ENCODE measurements at places on chromosomes 11 and 22.

GRCh38 chr11:32118025-32118974 lies 27.4 kb downstream of the RCN1 start:
- DNase-seq = no peak

GRCh38 chr11:100467821-100468508 lies 219.1 kb upstream of the ARHGAP42 start:
- no peak for DNase-seq

DNA sequence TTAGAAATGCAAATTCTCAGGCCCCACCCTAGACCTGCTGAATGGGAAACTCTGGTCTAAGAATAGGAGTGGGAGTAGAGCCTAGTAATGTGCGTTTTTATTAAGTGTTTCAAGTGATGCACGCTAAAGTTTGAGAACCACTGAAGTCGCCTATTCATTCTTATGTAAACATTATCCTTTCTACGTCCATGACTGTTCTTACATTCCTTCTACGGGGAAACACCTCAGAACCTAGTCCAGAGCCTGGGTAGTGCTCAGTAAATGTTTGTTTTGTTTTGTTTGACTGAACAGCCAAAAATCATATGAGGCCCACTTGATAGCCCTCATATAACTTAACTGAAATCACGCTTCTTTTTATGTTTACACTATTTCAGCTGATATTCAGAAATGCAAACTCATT lies 29.8 kb downstream of the VSIG10L2 start:
- no peak for DNase-seq

GRCh38 chr11:127345819-127346459 lies 345.4 kb upstream of the KIRREL3 start:
- DNase-seq = no peak

DNA sequence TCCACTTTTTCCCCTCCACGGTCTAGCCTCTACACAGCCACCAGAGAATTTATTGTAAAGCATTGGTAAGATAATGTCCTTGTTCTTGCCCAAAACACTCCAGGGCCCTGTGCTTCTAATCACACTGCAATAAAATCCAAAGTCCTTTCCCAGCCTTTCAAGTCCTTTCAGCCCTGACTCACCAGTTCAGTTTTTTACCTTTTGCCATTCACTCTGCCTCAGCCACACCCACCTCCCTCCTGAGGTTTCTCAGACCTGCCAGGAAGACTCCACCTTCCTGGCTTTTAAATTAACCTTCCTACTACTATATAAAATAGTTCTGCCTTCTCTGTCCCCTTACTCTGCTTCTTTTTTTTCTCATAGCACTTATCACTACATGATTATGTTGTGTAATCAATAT lies 91.0 kb upstream of the ARHGAP32 start:
- no peak for DNase-seq

GRCh38 chr11:70028147-70028855 lies 49.8 kb upstream of the ANO1 start:
- no peak for DNase-seq

DNA sequence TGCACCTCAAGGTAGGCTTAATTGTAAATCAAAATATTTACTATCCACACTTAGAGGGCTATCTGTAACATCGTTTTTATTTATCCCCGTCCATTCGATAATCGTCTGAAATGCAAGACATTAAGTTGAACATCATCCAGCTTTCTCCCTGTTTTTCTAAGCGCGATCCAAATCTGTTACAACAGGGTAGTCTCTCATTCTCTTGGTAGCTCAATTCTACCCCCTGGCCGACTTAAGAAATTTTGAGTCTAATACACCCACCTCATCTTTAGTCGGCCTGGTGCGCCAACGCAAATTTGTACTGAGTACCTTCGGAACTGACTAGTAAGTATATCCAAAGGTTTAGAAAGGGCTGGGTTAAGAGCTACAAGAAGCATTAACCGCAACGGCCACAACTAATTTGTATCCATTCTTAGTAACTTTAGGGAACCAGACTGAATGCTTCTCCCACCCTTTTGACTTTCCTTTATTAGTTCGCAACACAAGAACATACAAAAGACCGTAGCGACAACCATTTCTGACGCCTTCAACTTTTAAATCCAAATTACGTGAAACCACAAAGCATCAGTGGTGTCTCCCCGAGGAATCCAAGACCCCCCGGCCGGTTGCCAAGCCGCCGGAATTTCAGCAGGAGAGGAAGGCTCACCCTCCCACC lies 1.0 kb upstream of the ZNF143 start:
- no peak for DNase-seq

- no peak for DNase-seq
Measured at GRCh38 chr22:45208993-45209838, 31.5 kb downstream of the KIAA0930 start.

DNA sequence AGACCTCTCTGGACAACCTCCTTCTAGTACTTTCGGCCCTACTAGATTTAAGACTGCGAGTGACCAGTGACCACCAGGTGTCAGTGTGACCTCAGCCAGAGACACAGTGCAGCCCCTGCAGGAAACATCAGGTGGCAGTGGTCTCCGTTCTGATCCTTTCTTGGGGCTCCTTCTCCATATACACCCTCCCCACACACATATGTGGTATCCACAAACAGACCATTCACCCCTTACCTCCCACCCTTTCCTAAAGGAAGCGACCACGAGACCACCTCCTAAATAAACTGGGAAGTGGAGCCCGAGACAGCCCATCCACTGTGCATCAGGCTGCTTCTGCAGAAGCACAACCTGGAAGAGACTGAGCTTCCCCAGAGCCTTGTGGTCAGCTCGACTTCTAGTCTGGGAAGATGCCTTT lies 38.5 kb upstream of the CYP2D6 start:
- DNase-seq = no peak

- no peak for DNase-seq
Measured at GRCh38 chr11:93822359-93822758, 28.1 kb downstream of the VSTM5 start.

- DNase-seq = no peak
Measured at GRCh38 chr11:88454881-88455280, 117.3 kb upstream of the CTSC start.

DNA sequence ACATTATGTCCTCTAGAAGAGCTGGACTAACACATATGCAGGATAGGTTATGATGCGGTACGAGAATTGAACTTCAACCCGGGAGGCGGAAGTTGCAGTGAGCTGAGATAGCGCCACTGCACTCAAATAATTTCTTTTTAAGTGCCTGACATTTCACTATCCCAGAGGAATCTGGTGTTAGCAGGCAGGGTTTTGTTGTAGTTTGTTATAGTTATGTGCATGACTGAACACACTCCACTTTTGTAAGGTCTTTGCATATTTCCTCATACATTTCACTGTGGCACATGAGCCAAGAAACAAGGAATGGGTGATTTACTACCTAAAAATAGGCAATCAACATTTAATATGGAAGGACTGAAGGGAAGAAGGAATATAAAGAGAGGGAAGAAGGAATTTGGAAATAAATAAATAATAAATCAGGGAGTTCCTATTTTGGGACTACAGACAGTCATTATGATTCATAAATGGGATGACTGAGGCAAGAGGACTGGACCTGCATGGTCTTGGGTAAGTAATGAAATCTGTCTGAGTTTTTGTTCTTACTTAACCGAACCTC lies 8.7 kb upstream of the HIPK3 start:
- DNase-seq = no peak

DNA sequence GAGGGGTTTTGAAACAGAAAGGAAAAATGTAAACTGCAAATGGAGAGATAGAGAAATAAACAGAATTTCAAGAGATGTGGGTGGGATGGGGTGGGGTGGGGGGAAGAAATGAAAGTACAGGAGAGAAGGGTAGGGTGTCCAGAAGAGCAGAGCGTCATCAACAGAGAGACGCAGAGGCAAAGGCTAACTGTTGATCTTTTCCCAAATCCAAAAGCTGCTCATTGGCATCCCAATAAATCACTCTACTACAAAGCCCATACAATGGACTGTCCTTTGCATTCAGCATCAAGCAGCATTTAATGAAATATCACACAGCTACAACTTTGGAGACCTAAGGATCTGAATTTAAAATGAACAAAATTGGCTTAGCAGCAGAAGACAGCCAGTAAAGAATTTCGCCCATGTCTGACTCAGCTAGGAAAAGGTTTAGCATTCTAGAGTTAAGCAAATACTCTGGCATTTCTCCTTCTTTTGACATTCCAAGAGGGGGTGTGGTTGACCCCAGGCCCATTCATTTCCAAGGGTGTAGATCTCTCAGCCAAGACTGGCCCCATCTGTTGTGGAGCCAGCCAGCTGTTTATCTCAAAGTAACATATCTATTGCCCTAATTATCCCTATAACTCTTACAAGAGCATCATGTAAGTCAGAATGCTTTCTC lies 1.5 kb downstream of the RAB30 start:
- DNase-seq = no peak

GRCh38 chr22:44395118-44396005 lies 82.6 kb upstream of the SHISAL1 start:
- DNase-seq = no peak

GRCh38 chr11:106077609-106078455 lies at the start of gene AASDHPPT:
Gene AASDHPPT, plus strand, starts transcription at chr11:106077662. Its CDS starts 49 bp downstream, at chr11:106077711.
- no peak for DNase-seq

DNA sequence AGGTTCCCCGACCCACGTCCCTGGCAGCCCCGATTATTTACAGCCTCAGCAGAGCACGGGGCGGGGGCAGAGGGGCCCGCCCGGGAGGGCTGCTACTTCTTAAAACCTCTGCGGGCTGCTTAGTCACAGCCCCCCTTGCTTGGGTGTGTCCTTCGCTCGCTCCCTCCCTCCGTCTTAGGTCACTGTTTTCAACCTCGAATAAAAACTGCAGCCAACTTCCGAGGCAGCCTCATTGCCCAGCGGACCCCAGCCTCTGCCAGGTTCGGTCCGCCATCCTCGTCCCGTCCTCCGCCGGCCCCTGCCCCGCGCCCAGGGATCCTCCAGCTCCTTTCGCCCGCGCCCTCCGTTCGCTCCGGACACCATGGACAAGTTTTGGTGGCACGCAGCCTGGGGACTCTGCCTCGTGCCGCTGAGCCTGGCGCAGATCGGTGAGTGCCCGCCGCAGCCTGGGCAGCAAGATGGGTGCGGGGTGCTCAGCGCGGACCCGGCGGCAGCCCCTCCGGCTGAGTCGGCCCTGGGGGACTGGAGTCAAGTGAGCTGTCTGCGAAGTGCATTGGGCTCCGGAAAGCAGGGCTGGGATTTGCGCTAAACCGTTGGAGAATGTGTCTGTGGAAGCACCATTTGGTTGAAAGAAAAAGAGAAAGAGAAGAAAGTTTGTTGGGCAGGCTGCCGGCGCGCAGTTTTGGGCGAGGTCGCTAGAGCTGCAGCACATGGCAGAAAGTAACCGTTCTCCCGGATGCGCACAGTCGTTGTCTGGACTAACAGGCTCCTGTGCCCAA lies at the start of gene CD44:
TSS of gene CD44 (plus strand) at position 229 of the 779 bp plus-strand sequence. CDS start at position 362, 133 bp downstream.
- peak; percentile 75 for DNase-seq
